ENCODE measurements at places on chromosomes 3 and 15. TPM values are rescaled to one million over a fixed set of nuclear protein-coding genes. Genes with fewer than 3 reads are reported as not detected.

- no peak overlapping the region for H3K4me3 ChIP-seq
- no peak for DNase-seq
- no peaks in the 10 kb centered on the region for H3K36me3 ChIP-seq
- no peak overlapping the region for H3K27ac ChIP-seq
These were observed 25.7 kb upstream of the GRAMD1C start for GRCh38 chr3:113812854-113813253.

Gene CCDC39
- under 0.01 TPM for total RNA-seq

Gene ISL2
- total RNA-seq: 3.3 TPM

- H3K36me3 ChIP-seq: peaks cover 50% of the 10 kb centered on the region
- H3K4me3 ChIP-seq: no peak overlapping the region
- H3K4me1 ChIP-seq: peaks cover 12% of the 10 kb centered on the region
- no peak for DNase-seq
These were observed 48.9 kb downstream of the SUMF1 start for GRCh38 chr3:4418156-4418555.

GRCh38 chr3:159796744-159797143, 191.9 kb upstream of the IL12A start:
- no peak overlapping the region for H3K4me3 ChIP-seq
- no peak for DNase-seq
- no peaks in the 10 kb centered on the region for H3K27me3 ChIP-seq
- H3K36me3 ChIP-seq: no peaks in the 10 kb centered on the region

DNA sequence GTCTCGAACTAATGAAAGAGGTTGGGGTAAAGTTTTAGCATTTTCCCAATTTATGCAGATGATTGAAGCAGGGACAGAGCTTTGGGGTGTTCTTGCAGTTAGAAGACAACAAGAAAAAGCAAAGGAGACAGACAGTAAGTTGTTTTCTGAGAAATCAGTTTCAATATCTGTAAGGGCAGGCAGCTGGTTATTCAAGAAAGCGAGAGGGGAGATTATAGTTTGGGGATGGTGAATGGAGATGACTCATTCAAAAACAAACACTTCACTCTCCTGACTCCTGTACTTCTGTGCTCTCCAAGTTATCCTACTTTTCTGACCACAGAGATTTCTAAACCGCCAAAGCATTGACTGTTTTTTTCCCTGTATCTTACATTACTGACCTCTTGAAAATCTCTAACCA, 352.0 kb downstream of the GAP43 start:
- no peak for DNase-seq
- H3K27ac ChIP-seq: no peak overlapping the region
- H3K27me3 ChIP-seq: no peaks in the 10 kb centered on the region
- no peaks in the 10 kb centered on the region for H3K4me1 ChIP-seq

DNA sequence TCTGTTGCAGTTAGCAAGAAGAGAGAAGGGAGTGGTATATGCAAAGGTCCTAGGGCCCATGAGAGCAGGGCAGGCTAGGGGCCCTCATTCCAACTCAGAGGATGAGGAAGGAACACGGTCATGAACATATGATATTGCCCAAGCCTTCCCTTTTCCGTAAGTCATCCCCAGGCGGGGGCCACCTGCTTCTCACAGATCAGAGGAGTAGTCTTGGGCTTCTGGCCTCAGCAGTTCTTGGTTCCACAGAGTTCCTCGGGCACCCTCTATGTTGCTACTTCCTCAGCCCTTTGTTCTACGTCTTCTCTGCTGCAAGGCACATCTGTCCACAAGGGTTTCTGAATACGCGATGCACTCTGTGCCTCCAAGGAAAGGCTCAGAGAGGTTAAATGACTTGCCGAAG, 25.3 kb downstream of the EPHB3 start:
- peaks cover 5% of the 10 kb centered on the region for H3K36me3 ChIP-seq
- H3K4me3 ChIP-seq: no peak overlapping the region
- H3K27ac ChIP-seq: no peak overlapping the region
- no peaks in the 10 kb centered on the region for H3K27me3 ChIP-seq

Gene TCAIM
- 34.0 TPM for total RNA-seq

Gene SLC12A8
- 0.46 TPM for total RNA-seq

DNA sequence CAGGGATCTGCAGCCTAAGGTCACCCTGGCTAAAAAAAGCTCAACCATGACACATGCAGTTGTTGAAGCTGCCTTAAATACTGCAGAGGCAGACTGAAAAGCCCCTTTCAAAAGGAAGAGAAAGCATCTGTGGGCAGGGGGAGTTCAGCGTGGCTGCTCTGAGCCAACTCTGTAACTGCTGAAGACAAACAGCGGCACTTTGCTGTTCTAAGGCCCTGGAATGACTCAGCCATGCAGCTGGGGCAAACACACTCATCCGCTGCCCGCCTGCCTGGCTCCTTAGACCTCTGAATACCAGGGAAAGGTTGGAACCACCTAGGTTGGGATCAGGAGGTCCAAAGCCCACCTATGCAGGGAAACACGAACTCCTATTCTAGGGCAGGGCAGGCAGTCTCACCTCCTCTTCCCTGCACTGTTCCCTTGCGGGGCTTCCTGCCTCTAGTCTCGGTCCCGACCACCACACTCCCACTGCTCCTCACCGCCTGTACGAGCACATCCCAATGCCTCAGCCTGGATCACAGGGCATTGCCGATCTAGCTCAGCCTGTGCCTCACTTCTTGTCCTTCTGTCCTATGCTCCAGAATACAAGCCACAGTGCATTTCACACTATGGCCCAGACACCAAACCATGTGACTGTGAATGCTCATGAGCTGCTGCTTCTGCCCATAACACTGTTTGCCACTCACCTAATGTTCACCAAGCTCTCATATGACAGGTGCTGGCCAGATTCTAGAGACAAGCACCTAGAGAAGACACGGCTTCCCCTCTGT, 6.6 kb upstream of the MUSTN1 start:
- no peak overlapping the region for H3K4me3 ChIP-seq
- peaks cover 63% of the 10 kb centered on the region for H3K36me3 ChIP-seq
- H3K27me3 ChIP-seq: no peaks in the 10 kb centered on the region
- H3K4me1 ChIP-seq: peaks cover 54% of the 10 kb centered on the region
- no peak for DNase-seq
- H3K27ac ChIP-seq: no peak overlapping the region

- DNase-seq: no peak
- no peak overlapping the region for H3K4me3 ChIP-seq
- H3K4me1 ChIP-seq: peaks cover 20% of the 10 kb centered on the region
- no peak overlapping the region for H3K27ac ChIP-seq
- peaks cover 11% of the 10 kb centered on the region for H3K36me3 ChIP-seq
These were observed 23.2 kb downstream of the LMCD1 start for GRCh38 chr3:8524656-8525399.

DNA sequence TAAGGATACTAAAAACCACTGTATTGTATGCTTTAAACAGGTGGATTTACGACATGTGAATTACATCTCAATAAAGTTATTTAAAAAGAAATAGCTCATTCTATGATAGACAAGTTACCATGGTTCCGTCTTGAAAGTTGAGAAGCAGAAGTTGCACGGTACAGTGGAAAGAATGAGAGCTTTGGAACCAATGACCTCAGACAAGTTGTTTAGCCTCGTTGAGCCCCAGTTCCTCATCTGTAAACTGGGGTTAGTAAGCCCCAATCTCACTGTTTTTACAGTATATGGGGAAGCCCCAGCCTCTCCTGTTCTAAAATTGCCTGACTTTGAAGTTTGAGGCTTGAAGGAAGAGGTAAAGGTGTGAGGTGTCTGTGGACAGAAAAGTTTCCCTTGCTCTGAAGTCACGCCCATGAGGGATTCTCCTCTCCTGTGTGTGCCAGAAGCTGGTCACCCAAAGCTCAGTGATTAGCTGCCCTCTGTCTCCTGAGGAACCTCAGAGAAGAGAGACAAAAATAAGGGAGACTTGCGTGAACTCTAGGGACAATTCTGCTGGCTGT, 10.0 kb downstream of the CRYGS start:
- DNase-seq: no peak
- no peak overlapping the region for H3K27ac ChIP-seq
- peaks cover 9% of the 10 kb centered on the region for H3K4me1 ChIP-seq
- no peak overlapping the region for H3K4me3 ChIP-seq
- no peaks in the 10 kb centered on the region for H3K27me3 ChIP-seq

GRCh38 chr3:18556503-18557135, 131.5 kb upstream of the SATB1 start:
- no peaks in the 10 kb centered on the region for H3K27me3 ChIP-seq
- no peaks in the 10 kb centered on the region for H3K4me1 ChIP-seq
- DNase-seq: no peak
- H3K4me3 ChIP-seq: no peak overlapping the region

Gene CFAP92
- 0.66 TPM for total RNA-seq

DNA sequence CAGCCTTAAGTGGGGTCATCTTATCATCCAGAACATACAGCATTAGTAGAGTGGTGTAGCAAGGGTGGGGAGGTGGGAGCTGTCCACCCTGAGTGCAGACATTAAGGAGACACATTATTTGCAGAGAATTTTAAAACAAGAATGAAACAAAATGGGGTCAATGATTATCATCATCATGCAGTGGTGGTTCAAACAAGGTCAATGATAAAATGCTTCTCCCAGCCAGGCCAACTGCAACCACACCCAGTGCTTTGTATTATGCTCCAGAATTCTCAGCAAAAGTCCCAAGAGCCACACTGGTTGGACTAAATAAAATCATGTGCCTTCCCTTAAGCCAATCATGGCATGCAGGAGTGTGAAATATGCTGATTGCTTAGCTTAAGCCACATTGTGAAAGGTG, 96.7 kb upstream of the FHIT start:
- H3K27ac ChIP-seq: no peak overlapping the region
- no peak for DNase-seq
- no peaks in the 10 kb centered on the region for H3K4me1 ChIP-seq
- no peaks in the 10 kb centered on the region for H3K27me3 ChIP-seq

Gene COL6A5
- total RNA-seq: not detected

- no peak for DNase-seq
- H3K36me3 ChIP-seq: no peaks in the 10 kb centered on the region
- H3K4me3 ChIP-seq: no peak overlapping the region
- H3K4me1 ChIP-seq: peaks cover 9% of the 10 kb centered on the region
- H3K27me3 ChIP-seq: no peaks in the 10 kb centered on the region
- no peak overlapping the region for H3K27ac ChIP-seq
These were observed 245.3 kb downstream of the BBX start for GRCh38 chr3:107767897-107768605.

Gene IL20RB
- total RNA-seq: 0.83 TPM

Gene LIPH
- total RNA-seq: not detected

Gene TEX55
- not detected for total RNA-seq

Gene TM4SF18
- total RNA-seq: 8.0 TPM

- no peak overlapping the region for H3K27ac ChIP-seq
- H3K4me3 ChIP-seq: no peak overlapping the region
- peaks cover 48% of the 10 kb centered on the region for H3K4me1 ChIP-seq
- H3K27me3 ChIP-seq: no peaks in the 10 kb centered on the region
- no peaks in the 10 kb centered on the region for H3K36me3 ChIP-seq
These were observed 50.7 kb downstream of the FOXP1 start for GRCh38 chr3:71532639-71533395.

DNA sequence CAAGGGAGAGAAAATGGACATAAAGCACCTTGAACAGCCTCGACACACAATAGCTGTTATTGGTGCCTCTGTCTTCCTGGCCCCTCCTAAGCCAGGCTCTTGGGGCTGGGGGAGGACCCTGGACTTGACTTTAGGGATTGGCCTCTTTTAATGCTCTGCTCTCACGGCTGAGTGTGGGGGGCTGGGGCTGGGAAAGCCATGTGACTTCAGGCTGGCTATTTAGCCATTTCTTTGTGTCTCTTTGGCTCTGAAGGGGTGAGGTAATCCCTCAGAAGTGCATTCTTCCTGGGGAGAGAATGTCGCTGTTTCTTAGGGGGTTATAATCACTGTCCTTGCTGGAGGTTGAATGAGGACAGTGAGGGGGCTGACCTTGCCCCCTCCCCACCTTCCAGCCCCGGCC, 26.2 kb downstream of the MAGEF1 start:
- H3K4me3 ChIP-seq: no peak overlapping the region
- DNase-seq: no peak
- no peak overlapping the region for H3K27ac ChIP-seq

DNA sequence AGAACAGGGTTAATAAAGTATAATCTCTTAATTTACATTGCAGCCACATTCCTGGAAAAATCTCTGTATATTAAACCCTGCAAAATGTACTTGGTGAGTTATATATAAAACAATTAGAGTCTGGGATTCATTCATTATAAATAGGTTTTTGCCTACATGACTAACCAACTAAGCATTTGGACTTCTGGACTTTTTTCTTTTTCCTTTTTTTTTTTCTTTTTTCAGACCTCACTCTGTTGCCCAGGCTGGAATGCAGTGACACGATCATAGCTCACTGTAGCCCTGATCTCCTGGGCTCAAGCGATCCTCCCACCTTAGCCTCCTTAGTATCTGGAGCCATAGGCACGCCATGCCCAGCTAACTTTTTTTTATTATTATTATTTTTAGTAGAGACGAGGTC, 4.5 kb downstream of the DNAJC13 start:
- no peak for DNase-seq
- H3K4me1 ChIP-seq: peaks cover 15% of the 10 kb centered on the region
- no peak overlapping the region for H3K4me3 ChIP-seq
- no peaks in the 10 kb centered on the region for H3K27me3 ChIP-seq
- no peaks in the 10 kb centered on the region for H3K36me3 ChIP-seq
- H3K27ac ChIP-seq: no peak overlapping the region

Gene PLSCR5
- total RNA-seq: not detected

Gene SENP8
- total RNA-seq: 1.7 TPM

GRCh38 chr15:70514251-70514650, 249.1 kb downstream of the UACA start:
- H3K4me3 ChIP-seq: no peak overlapping the region
- no peaks in the 10 kb centered on the region for H3K4me1 ChIP-seq
- H3K27me3 ChIP-seq: no peaks in the 10 kb centered on the region
- H3K27ac ChIP-seq: no peak overlapping the region

- H3K27me3 ChIP-seq: no peaks in the 10 kb centered on the region
- DNase-seq: no peak
These were observed 19.1 kb upstream of the TBC1D21 start for GRCh38 chr15:73854265-73854664.

GRCh38 chr3:119184111-119184510, 10.7 kb downstream of the UPK1B start:
- H3K36me3 ChIP-seq: no peaks in the 10 kb centered on the region
- H3K4me1 ChIP-seq: no peaks in the 10 kb centered on the region
- no peaks in the 10 kb centered on the region for H3K27me3 ChIP-seq
- no peak overlapping the region for H3K27ac ChIP-seq
- no peak for DNase-seq

Gene SMCO1
- not detected for total RNA-seq

Gene PCOLCE2
- total RNA-seq: 55.5 TPM

GRCh38 chr3:152058856-152059255, 185.4 kb downstream of the SUCNR1 start:
- DNase-seq: no peak
- no peaks in the 10 kb centered on the region for H3K27me3 ChIP-seq
- H3K27ac ChIP-seq: no peak overlapping the region
- H3K4me1 ChIP-seq: peaks cover 9% of the 10 kb centered on the region
- no peak overlapping the region for H3K4me3 ChIP-seq

Gene GOLGA8J
- total RNA-seq: not detected

- no peaks in the 10 kb centered on the region for H3K4me1 ChIP-seq
- no peak for DNase-seq
- H3K27me3 ChIP-seq: no peaks in the 10 kb centered on the region
- H3K27ac ChIP-seq: no peak overlapping the region
These were observed 79.1 kb upstream of the ABI3BP start for GRCh38 chr3:101072300-101072699.

Gene ZNF860
- 0.23 TPM for total RNA-seq
